Hematopoietic multipotent progenitor cell treated with erythropoietin and hydrocortisone succinate and interleukin-3 and kit ligand, for 4 days (in vitro differentiated cells): ENCODE measurements at places on chromosomes 2 and 18.

GRCh38 chr2:20456636-20457426, 10.0 kb downstream of the RHOB start:
- DNase-seq = no peak

DNA sequence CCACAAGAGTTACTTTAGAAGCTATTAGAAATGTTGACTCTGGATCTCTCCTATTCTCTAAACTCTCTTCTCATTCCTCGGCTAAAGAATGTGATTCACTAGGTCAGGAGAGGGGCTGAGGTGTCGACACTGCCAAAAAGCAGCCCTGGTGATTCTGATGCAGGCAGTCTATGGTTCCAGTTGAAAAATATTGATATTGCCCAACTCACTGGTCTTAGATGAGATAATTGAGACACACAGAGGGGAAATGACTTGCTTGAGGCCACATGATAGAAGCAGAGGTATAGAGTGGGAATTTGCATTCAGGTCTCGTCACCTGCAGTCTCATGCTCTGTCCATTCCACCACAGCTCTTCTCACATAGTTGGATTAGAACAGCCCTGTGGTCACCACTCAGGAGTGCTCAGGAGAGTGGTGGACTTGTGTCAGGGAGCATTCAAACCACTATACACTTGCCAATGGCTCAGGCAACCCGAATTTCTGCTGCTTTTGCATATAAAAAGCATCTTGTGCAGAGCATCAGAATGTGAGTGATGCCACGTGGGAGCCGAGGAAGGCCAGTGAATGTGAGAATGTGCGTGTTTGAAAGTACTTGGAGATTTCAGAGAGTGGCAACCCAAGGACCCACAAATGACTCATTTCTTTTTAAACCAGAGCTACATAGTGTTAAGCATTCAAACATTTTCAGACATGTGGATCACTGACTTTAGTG, 65.1 kb upstream of the CTLA4 start:
- DNase-seq = no peak

DNA sequence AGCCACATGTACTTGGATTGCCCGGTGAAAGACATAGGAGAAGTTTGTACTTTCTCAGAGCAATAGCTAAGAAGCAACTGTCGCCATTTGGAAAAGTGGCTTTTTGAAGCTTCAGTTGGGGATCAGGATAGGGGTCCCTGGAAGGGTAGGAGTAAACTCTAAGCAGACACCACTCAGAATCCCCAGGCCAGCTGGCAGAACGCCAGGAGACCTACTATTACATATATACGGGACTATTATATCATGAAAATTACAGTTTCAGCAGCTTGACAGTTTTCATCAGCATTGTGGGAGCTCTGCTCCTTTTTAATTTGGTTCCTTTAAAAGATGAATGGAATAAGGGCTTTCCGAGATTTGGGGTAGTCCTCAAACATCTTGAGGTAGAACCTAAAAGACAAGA, 54.9 kb downstream of the SRD5A2 start:
- DNase-seq = no peak

GRCh38 chr2:86016581-86016980, 89.1 kb downstream of the POLR1A start:
- DNase-seq = no peak

GRCh38 chr2:51994123-51994763, 962.3 kb upstream of the NRXN1 start:
- no peak for DNase-seq

- DNase-seq = no peak
Measured at GRCh38 chr2:154713675-154714074, 15.2 kb downstream of the KCNJ3 start.

GRCh38 chr2:127700527-127701192, 637 bp upstream of the SFT2D3 start:
- peak; percentile 52 for DNase-seq

DNA sequence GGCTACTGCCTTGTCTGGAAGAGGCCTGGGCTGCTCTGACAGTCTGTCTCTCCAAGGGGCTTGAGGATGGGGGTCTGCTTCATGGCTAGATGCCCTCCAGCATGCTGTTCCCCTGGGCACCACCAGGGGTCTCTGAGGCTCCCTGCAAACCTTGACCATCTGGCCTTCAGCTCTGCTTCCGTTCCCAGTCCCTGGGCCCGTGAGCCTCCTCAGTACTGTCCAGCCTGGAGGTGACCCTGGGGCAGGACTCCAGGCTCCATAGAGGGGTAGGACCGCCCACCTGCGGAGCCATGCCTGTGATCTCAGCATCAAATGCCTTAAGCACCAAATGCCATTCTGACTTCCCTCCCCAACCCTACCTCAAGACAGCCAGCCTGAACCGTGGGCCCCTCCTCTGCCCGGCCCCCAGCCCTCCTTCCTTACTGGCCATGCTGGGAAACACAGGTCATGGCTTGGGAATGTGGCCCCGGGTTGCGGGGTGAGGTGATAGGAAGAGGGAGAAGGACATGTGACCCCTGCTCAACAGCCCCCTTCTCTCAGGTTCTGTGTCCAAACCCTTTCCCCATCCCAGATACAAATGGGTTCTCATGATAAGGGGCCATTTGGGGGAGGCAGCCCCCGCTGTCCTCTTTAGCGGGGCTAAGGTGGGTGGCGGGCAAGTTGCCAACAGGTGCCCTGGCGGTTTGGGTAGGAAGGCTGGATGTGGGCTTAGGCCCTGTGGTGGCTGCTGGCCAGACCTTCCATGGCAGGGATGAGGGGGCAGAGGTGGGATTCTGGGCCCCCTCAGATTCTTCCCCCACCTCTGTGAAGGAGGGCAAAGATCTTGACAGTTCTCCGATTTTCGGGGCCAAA, 25.0 kb downstream of the SPEG start:
- peak; percentile 60 for DNase-seq

- DNase-seq = no peak
Measured at GRCh38 chr2:150127346-150127990, 360.0 kb downstream of the RND3 start.

DNA sequence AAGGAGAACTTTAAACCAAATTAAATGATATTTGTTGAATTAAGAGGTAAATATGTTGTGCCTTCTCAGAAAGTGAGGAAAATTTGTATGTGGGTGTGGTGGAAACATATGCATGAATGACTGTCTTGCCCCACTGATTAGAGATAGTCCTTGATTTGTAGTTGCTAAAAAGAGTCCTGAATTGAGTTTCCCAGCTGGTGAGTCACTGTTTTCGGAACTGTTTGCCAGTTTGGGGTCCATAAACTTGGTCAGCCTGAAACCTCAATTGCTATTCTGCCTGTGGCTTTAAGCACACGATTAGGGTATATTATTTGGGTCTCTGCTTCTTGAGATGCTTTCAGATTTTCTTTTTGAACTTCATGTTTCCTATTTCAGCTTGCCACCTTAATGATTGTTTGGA, 53.3 kb downstream of the PIKFYVE start:
- DNase-seq = no peak

GRCh38 chr2:218022131-218022850, 19.5 kb upstream of the TNS1 start:
- DNase-seq = no peak

- no peak for DNase-seq
Measured at GRCh38 chr2:211129798-211130197, 573.4 kb downstream of the CPS1 start.
